Activated CD4-positive, alpha-beta T cell treated with anti-CD3 and anti-CD28 coated beads, Interleukin-2, amount 10 ng/mL, durations not matched to agents 24 days and 14 days (primary cell): ENCODE measurements at places on chromosomes 6 and 20. TPM values are rescaled to one million over a fixed set of nuclear protein-coding genes. Genes with fewer than 3 reads are reported as not detected.

DNA sequence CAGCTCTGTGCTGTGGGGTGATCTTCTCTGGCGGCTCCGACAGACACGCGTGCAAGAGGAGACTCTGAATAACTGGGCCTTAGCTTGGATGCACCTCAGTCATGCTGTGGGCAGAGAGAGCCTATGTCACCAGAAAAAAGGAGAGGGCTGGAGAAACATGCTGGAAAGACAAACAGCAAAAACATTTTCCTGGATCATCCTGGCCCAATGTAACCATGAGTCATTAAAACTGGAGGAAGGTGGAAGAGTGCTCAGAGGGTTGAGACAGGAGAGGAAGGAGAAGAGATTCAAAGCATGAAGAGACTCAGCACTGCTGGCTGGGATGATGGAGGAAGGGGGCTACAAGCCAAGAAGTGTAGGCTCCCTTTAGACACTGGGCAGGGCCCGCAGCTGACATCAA is 292.0 kb downstream of the CDH26 start:
- DNase-seq: no peak

DNA sequence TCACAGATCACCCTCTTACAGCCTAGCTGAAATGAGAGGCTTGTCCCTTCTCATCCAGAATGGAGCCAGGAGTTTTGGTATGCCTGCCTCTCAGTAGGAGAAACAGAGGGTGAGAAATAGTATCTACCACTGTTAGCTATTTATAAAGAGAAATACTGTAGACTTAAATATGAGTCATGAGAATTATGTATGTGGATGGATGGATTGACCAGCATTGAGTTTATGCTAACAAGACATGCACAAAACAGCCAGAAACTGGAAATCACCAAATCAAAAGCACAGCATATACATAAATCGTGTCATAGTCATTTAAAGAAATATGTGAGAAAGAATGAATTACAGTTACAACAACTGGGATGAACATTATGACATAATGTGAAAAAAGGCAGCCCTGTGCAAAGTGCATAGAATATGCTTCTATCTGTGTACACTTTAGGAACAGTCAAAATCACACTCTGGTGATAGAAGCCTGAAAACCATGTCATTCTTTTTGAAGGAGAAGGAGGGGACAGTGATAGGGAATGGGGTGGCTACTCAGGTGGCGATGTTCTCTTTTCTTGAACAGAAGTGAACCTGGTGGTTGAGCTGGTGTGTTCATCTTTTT is 79.8 kb upstream of the KIF25 start:
- peak; percentile 13 for DNase-seq

GRCh38 chr6:7909323-7910276 is 988 bp downstream of the TXNDC5 start:
- DNase-seq: peak; percentile 86

DNA sequence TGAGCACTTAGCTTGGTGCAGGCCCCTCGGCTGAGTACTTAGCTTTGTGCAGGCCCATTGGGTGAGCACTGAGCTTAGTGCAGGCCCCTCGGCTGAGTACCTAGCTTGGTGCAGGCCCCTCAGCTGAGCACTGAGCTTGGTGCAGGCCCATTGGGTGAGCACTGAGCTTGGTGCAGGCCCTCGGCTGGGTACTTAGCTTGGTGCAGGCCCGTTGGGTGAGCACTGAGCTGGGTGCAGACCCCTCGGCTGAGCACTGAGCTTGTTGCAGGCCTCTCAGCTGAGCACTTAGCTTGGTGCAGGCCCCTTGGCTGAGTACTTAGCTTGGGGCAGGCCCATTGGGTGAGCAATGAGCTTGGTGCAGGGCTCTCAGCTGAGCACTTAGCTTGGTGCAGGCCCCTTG is 387.1 kb downstream of the THBS2 start:
- no peak for DNase-seq

The THEMIS gene
- total RNA-seq: 14.3 and 15.3 TPM in 2 replicates

GRCh38 chr20:53679597-53680309 is 86.1 kb upstream of the ZNF217 start:
- no peak for DNase-seq

The PPP1R3D gene
- total RNA-seq: 6.1 and 6.4 TPM in 2 replicates

The KCNK17 gene
- not detected in 2 replicates for total RNA-seq

- DNase-seq: peak; percentile 81
Observed at GRCh38 chr6:130282234-130282995, 59.7 kb upstream of the SAMD3 start.

DNA sequence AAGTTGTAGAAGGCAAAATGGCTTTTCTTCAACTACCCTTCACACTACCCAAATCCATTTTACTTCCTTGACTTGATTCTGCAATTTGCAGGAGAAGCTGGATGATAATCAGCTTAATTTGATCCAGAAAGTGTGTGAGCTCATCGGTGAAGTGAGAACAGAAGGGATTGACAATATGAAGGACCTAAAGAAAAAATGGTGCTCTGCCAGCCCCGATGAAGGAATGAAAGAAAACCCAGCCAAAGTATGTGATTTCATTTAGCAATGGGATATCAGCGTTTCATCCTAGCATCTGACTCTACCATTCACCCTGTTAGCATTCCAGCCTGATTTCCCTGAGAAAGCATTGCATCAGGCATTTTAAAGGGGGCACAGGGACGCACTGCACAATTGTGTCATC is 41.5 kb downstream of the CD164 start:
- no peak for DNase-seq

DNA sequence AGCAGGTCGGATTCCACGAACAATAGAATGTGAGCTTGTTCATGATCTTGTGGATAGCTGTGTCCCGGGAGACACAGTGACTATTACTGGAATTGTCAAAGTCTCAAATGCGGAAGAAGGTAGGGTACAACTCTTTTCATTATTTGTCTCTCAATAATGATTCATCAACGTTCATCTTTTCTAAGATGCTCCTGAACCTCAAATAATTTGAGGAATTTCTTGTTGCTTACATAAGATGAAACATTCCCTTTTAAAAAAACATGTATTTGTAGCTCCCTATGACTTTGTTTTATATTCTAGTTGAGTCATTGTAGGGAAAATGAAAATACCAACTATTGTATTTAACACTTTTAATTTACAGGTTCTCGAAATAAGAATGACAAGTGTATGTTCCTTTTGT is 17.0 kb downstream of the MCM8 start:
- no peak for DNase-seq

DNA sequence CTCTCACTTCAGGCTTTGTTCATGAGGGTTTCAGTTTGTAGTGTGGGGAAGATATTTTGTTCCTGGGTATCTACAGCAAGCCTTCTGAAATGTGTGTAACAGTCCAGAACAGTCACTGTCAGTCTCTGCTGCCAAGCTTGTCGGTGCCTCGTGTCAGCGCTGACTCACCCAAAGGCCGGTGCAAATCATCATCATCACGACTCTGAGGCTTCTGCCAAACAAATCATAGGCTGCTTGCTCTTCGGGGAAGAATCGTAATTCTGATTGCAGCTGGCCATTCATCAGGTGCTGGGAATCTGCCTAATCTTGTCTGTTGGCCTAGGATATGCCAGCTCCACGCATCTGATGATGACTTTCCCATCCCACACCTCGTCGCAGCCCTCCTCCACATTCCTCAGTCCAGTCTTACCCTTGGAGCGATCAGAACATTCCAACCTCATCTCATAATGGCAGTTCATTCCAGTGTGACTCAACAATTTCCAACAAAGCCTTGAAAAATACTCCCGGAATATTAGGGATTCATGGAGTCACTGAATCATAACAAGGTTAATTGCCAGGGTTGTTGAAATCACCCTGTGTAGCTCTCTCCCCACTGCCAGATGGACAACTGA is 40.9 kb downstream of the ALDH8A1 start:
- DNase-seq: peak; percentile 68

DNA sequence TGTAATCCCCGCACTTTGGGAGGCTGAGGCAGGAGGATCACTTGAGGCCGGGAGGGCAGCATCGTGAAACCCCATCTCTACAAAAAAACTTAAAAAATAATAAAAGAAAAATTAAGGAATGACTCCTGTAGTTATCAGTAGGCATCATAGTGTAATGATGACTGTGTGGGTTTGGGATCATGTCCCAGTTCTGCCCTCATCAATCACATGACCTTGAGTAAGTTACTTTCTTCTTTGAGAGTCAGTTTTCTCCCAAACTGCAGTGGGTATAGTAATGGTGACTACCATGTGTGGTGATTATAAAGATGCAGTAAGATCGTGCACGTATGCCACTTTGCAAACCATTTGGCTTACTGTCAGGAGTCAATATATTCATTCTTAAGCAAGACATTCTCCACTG is 89.2 kb downstream of the TXNDC5 start:
- DNase-seq: no peak

The FGD2 gene
- 0.57 and 0.58 TPM in 2 replicates for total RNA-seq

DNA sequence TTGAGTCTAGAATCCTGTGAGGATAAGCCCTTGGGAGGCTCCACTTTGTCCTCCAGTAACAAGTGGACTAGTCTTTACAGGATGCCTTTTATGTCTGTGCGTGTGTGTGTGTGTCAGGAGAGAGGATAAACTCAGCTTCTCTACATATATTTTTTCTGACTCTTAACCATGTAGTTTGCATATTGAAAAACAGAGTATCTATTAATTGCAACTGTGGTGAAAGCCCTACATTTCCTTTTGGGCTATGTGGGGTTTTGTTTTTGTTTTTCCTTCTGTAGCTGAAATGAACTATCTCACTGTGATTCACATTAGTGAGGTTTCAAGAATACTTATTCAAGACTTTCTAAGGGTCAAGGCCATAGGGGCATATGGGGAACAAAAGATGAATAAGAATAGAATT is 17.7 kb downstream of the TPBG start:
- no peak for DNase-seq

DNA sequence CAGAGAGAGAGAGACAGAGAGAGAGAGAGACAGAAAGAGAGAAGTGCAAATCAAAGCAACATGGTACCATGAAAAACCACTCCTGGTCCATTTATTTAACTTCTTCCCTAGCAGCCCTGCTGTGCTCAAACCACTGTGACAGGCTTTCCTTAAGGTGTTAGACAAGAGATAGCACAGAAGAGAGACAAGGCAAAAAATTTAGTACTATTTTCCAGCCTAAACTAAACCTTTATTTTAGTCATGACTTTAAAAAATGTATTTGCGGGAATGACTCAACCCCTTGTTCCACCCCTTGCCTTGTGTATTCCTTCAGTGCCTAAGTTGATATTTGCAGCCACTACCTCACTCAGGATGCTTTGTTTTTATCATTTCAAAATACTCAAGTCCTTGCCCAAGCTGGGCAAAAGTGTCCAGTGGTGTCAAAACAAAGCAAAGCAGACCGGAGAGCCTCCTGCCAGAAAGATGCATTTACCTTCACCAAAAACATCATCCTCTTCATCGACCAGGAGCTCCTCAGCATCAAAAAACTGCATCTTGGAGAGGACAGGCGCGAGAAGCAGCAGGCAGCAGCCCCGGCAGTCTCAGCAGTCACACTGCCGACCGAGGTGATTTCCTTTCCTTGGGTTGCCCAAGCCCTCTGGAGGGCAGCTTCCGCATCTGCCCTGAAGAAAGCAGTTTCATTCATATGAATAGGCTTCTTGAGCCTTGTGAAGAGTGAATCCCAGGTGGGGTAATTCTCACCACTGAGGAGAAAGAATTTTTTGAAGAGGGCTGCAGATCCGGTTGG is at the start of gene RIPOR2:
RIPOR2 (minus strand) TSS at position 595 of the 787 bp plus-strand sequence; CDS start at position 533, 62 bp downstream.
- peak; percentile 93 for DNase-seq

GRCh38 chr6:162267641-162268040 is 459.9 kb downstream of the PRKN start:
- DNase-seq: no peak

The TENT5A gene
- total RNA-seq: 0.30 and 0.90 TPM in 2 replicates

DNA sequence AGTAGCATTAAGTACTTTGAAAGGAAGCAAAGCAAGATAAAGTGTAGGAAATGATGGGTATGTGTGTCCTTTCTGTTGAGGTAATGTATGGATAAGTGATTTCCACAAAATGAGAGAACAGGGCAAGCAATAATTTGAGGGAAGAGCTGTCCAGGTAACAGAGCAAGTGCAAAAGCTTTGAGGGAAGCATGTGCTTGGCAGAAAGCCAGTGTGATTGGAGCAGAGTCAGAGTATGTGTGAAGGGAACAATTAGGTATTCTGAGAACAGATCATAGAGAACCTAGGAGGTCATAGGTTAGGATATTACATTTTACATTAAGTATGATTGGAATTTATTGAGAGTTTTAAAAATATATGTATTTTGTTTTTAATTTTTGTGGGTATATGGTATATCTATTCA is 30.2 kb upstream of the MAN1A1 start:
- DNase-seq: no peak

GRCh38 chr6:125586074-125586473 is 163.4 kb upstream of the HEY2 start:
- DNase-seq: no peak

The CLPSL1 gene
- total RNA-seq: not detected in 2 replicates

- no peak for DNase-seq
Observed at GRCh38 chr20:45672765-45673164, 2.7 kb upstream of the WFDC11 start.

- peak; percentile 92 for DNase-seq
Observed at GRCh38 chr6:127266178-127266891, at the start of gene RNF146. TSS of gene RNF146 (plus strand) at chr6:127266864. CDS start at chr6:127280339, 13,475 bp downstream.

- no peak for DNase-seq
Observed at GRCh38 chr6:125846292-125847024, 55.7 kb downstream of the NCOA7 start.

GRCh38 chr20:60137657-60138245 is 179.5 kb downstream of the CDH26 start:
- peak; percentile 77 for DNase-seq

GRCh38 chr6:88441346-88441745 is 275.2 kb upstream of the CNR1 start:
- DNase-seq: no peak

The SAMD10 gene
- total RNA-seq: 34.4 and 37.5 TPM in 2 replicates

GRCh38 chr20:60063048-60063451 is 104.8 kb downstream of the CDH26 start:
- DNase-seq: no peak
